Brain microvascular endothelial cell (primary cell): ENCODE measurements at places on chromosomes 11 and 22.
A peak's percentile ranks its signal among the peaks of the same experiment; 100 is the strongest.

GRCh38 chr22:17767233-17768065 is 6.8 kb downstream of the BID start:
- DNase-seq: no peak

DNA sequence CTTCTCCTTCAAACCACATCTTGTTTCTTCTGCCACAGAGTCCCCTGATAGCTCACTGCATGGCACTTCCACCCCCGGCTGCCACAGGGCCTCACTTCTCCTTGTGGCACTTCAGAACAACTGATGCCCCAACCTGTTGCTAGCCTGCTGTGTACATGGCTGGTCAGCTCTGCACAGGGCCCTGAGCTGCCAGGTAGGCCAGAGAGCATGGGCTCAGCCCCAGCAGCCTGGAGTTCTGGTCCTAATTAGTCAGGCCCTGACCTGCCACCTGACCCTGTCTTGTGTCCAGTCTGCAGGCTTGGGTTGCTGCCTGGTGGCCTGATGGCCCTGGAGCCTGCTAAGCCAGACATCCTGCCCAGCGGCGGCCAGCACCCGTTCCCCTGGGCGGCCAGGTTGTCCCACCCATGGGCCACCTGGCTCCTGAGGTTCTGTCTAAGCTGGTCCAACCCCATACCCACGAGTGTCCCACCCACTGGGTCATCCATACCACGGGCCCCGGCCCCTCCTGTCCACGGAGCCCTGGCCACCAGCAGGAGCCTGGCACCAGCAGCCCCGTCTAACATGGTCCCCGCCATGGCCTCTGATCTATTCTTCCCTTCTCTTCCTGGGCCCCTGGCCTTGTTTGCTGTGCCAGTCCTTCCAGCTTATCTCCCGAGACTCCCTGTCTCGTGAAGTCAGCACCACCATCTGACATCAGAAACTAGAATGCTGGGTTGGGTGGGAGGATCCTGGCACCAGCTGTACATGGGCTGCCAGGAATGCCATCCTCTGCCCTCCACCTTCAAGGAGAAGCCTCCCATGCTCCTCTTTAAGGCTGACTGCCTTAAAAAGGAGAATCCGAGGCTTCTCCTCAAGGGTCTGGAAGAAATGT is 3.1 kb upstream of the CERK start:
- no peak for DNase-seq

DNA sequence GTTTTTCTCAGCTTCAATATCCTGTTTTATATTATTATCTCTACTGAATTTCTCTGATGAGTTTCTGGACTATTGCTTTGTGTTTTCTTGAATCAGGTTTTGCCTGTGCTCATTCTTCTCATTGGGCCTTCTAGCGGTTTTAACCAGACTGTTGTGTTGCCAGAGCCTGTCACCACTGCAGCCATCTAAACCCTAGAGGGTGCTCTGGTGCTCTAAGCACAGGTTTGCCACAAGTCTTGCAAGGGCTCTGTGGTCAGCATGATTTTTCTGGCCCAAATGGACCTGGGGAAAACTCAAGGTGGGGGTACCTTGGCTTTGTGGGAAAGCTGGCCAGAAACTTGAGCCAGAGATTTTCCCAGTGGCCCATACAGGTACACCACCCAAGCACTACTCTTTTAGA is 52.4 kb upstream of the TYR start:
- no peak for DNase-seq

DNA sequence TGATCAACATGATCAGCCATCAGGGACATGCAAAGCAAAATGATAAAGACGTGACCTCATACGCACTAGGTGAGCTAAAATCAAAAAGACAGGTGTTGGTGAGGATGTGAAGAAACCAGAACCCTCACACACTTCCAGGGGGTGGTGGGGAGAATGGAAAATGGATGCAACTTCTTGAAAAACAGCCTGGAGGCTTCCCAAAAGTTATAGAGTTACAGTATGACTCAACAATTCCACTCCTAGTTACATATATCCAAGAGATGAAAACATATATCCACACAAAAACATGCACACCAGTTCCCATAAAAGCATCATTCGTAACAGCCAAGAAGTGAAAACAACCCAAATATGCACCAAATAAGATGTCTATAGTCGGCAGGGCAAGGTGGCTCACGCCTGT is 42.1 kb upstream of the APLNR start:
- DNase-seq: no peak

DNA sequence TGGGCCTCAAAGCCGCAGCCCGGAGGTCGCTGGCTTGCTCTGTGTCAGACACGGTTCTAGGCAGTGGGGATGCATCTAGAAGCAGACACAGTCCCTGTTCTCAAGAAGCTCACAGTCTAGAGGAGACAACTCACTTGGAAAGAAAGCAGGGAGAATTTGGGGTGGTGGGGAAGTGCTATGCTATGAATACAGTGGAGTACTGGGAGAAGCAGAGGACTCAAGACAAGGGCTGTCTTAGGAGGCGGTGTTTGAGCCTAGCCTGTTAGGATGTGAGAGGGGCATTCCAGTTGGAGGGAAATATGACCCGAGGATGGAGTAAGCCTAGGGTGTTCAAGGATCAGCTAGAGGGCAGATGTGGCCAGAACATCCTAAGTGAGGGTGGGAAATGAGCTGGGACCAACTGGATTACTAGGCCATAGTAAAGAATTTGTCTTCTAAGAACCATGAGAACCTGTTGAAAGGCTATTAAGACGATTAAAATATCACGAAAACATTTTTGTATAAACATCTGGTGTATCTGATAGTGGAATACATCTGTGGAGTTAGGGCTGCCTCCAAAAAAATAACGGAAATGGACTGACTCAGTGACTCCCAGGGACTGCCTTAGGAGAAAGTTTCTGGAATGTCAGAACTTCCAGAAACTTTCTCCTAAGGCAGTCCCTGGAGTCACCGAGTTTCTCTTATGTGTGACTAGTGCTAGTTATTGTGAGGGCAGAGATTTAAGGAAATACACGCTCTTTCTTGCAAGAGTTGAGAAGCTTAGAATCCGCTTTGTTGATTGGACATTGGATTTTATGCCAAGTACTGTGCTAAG is 1.1 kb upstream of the PITPNB start:
- peak; percentile 46 for DNase-seq

GRCh38 chr11:128867277-128867676 is at the start of gene KCNJ1:
Gene KCNJ1 (minus strand): TSS chr11:128867296. CDS start chr11:128840243, 27,053 bp downstream.
- DNase-seq: no peak

DNA sequence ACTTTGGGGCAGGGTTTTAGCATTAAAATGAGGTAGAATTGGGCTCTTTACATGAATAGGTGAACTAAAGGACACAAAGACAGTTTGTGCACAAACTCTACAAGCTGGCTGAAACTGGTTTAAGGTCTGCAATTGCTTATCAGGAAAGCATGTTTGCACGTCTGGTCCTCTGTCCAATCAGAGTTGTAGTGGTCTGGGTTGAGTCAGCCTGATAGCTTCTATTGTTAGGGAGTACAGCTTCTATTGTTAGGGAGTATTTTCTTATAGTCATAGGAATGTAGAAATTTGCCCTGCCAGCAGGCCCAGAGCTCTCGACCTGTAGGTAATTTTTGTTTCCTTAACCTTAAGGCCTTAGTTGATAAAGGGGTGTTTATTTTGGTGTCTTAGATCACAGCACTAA is 1422.4 kb downstream of the LRRC4C start:
- no peak for DNase-seq

- no peak for DNase-seq
Observed at GRCh38 chr22:35189559-35189958, 67.7 kb upstream of the HMGXB4 start.

- no peak for DNase-seq
Observed at GRCh38 chr11:72411623-72412419, 22.5 kb downstream of the CLPB start.

- peak; percentile 18 for DNase-seq
Observed at GRCh38 chr11:6404342-6405051, 14.2 kb downstream of the SMPD1 start.

DNA sequence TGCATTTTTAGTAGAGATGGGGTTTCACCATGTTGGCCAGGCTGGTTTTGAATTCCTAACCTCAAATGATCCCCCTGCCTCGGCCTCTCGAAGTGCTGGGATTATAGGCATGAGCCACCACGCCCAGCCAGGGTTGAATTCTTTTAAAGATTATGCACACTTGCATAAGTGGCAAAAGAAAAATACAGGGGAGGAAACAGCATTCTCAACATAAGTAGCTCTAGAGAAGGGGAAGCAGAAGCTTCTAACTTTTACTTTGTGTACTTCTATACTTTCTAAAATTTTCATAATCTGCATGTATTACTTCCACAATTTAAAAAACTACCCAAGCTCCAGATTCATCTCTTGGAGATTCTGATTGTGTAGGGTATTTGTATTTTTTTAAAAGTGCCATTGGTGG is 108.0 kb downstream of the SLC1A2 start:
- DNase-seq: no peak

GRCh38 chr11:8532475-8532874 is 61.6 kb downstream of the STK33 start:
- DNase-seq: no peak

DNA sequence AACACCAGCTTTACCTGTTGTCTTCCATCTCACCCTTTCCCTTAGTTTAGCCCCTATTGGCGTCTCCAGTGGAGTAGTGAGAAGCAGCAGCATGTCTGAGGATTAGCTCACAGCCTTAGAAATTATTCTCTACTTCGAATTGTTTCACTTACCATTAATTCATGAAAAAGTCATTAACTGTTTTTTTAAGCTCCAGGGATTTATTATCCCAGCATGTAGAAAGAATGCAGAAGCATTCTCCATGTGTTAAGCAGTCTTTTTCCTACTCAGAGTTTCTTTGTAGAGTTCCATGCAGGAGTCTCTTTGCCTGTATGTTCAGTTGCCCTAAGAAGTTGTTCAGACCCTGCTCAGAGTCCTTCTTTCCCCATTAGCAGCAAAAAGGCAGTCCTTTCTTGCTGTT is 137.9 kb upstream of the RASSF10 start:
- DNase-seq: no peak

GRCh38 chr11:129996113-129996870 is 6.3 kb downstream of the PRDM10 start:
- DNase-seq: no peak

- no peak for DNase-seq
Observed at GRCh38 chr11:73154178-73154577, 12.1 kb upstream of the FCHSD2 start.

GRCh38 chr11:117513666-117514065 is 186.0 kb downstream of the CEP164 start:
- no peak for DNase-seq

GRCh38 chr22:21929253-21929652 is 23.4 kb downstream of the PPM1F start:
- DNase-seq: no peak

- DNase-seq: no peak
Observed at GRCh38 chr11:96622026-96622634, 232.3 kb downstream of the JRKL start.

- DNase-seq: no peak
Observed at GRCh38 chr11:123164732-123165450, 30.2 kb downstream of the CLMP start.

- DNase-seq: no peak
Observed at GRCh38 chr11:99333621-99334020, 312.9 kb downstream of the CNTN5 start.

GRCh38 chr11:93145390-93145915 is 52.3 kb downstream of the SLC36A4 start:
- no peak for DNase-seq

- DNase-seq: peak; percentile 61
Observed at GRCh38 chr22:24107661-24108060, 73.6 kb upstream of the SUSD2 start.

DNA sequence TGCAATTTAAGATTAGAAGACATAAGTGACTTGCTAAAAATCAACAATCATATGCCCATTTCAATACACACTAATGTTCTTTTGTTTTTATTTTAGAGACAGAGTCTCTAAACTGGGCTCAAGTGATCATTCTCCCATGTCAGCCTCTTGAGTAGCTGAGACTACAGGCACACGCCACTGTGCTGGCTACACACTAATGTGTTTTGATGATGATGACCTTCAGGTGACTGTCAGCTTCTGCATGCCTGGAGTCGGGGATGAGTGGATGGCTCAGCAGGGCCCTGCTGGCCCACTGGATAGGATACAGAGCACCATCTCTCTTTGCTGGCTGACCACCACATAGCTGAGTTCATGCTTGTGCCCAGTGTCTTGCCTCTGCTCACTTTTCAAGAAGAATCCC is 27.0 kb upstream of the POU2AF1 start:
- no peak for DNase-seq

GRCh38 chr11:128288368-128288767 is 299.0 kb downstream of the ETS1 start:
- no peak for DNase-seq

- no peak for DNase-seq
Observed at GRCh38 chr11:15073361-15074205, at the start of gene CALCB. Gene CALCB (plus strand): TSS chr11:15073593. CDS start chr11:15074719, 1,126 bp downstream.

DNA sequence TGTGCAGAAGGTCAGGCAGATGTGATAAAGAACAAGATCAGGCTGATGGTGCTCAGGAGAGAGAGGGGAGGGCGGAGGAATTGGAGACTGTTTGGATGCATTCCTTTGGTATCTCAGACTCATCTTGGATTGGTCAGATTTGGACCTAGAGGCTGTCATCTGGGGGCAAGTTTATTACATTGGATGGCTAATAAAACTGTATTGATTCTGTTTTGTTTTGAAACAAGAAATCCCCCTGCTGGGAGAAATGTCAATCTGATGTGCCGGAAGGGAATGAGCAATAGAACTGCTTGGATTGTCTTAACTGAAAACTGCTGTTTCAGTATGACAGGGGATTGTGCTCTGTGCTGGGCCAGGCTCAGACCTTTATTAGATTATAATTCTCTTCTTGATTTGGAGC is 25.5 kb upstream of the CCDC90B start:
- DNase-seq: no peak

DNA sequence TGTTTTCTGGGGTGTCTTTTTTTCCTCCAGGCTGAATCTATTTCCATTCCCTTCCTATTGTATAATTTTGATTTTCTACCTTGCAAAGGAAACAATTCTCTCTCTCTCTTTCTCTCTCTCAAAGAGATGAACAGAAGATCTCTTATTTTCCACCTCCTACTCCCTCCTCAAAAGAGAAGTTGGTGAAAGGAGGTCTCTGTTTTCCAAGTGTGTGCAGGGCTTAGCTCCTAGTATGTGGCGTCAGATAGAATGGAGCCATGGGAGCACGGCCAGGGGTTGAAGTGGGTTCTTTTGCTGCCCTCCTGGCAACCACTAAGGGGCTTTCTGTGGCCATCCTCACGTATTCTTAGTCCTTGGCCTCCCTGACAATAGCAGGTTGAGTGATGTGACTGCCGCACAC is 480 bp downstream of the TRIM34 start:
- no peak for DNase-seq

- DNase-seq: no peak
Observed at GRCh38 chr11:134533511-134533910, 121.5 kb upstream of the B3GAT1 start.

DNA sequence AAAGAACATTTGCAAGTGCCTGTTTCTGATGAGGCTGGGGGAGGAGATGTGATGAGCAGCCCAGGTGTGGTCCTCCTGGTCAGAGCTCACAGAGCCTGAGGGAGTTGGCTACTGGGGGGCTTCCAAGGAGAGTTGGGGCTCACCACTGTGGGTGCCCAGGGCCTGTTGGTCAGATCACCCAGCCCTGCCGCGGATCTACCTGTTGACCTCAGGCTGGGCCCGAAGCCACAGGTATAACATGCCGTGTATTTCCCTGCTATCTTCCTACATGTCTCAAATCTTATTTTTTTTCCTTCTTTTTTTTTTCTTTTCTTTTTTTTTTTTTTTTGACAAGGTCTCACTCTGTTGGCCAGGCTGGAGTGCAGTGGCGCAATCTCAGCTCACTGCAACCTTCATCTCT is 199.7 kb upstream of the TBCEL start:
- DNase-seq: no peak
